ENCODE measurements at places on chromosomes 1 and 21.
A peak's percentile ranks its signal among the peaks of the same experiment; 100 is the strongest.

- no peak for DNase-seq
Observed at GRCh38 chr1:206653715-206654459, 18.6 kb downstream of the DYRK3 start.

DNA sequence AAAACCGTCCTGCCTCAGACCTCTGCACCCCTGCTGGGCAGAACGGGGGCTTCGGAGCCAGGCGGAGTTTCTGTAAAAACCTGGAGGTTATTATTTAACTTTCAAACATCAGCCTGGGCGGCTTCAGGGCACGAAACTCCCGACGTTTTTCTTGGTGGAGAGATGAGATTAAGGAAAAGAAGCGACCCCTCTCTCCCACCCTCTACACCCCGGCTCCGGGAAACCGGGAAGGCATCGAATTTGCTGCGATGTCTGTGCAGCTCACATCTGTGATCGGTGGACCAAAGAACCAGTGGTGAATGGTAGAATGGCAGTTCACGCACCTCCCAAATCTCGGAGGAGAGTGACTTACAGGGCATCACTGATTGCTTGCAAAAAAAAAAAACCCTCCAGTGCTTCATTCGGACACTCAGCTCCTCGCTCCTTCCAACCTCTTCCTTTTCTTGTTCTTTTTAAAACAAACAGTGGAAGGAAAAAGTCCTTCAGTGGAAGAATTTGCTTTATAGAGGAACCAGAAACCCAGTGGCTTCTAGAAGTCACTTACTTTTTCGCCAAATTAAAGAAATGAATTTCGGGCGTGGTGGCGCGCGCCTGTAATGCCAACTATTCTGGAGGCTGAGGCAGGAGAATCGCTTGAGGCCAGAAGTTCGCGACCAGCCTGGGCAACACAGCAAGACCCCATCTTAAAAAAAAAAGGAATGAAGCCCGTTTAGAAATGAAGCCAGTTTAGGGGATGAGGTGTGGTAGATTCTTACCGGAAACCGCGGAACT lies 884 bp downstream of the PHACTR4 start:
- peak; percentile 24 for DNase-seq

DNA sequence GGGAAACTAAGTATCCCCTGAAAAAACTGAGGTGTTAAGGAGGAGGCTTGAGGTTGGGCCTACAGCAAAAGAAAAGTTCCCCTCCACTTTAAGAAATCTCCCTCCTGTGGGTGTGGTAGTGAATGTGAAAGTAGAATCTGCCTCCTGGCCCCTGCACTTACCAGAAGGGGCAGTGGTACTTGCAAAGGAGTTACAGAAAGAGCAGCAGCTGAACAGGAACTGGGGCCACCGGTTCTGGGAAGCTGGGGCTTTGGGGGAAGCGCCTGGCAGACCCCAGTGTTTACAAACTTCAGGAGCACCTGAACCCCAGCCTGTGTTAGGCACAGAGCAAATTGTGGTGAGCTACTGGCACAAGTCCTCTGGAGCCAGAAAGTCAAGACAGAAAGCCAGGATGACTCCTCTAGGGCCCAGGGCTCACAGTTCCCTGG lies 250.2 kb upstream of the FGGY start:
- DNase-seq: peak; percentile 28

DNA sequence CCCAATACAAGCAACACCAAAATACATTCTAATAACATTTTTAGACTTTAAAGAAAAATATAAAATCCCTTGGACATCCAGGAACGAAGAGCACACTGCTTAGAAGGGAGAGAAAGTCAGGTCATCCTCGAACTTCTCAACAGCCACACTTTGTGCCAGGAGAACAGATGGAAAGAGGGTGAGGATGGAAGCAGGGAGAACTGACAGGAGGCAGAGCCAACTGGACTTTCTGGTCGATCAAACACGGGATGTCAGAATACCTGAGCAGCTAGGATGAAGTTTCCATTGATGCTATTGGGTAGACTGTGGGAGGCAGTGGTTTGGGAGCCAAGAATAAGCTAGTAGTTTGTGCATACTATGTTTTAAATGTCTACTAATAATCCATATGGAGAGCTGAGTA lies 111.4 kb downstream of the TOMM20 start:
- no peak for DNase-seq

DNA sequence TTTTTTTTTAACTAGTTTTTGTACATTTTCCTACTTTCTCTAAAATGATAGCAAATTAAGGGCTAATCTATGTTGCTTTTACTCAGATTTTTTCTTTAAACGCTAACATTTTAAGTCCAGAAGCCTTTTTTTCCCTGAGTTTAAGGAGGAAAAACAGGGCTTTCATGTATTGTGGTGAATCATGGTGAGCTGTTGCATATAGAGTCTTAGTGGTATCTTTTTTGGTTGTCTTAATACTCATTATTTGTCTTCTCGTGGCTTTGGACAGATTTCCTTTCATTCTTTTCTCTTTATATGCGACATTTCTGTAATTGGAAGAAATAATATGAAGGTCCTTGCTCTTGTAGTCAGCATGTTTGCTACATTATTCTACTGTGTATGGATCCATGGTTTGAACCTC lies 1015.6 kb downstream of the PLA2G4A start:
- DNase-seq: no peak

- no peak for DNase-seq
Observed at GRCh38 chr1:52579415-52579814, 22.8 kb upstream of the GPX7 start.

GRCh38 chr21:32392299-32392879 lies 423 bp downstream of the URB1 start:
- DNase-seq: peak; percentile 9

DNA sequence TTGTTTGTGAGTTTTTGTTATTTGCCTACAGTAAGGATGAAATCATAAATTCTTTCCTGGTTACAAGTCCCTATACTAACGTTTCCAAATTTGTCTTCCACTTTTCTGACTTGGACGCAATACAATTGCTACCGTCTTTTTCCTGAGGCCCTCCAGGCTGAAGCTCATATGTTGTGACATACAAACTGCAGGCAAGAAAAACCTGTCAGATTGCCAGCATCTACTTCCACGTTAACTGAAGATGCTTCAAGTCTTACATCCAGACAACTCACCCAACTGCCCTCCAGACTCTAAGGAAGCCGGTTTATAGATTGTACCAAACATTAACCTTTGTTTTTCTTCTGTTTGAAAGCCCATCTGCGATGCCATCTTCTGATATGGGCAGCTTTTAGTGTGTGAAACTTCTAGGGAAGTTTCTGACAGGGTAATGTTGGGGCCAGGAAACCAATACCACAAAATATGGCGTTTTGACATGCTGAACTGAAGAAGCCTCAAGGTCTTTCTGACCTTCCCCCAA lies 21.4 kb upstream of the RNF11 start:
- no peak for DNase-seq

GRCh38 chr1:46413596-46413985 lies 19.5 kb downstream of the FAAH start:
- peak; percentile 24 for DNase-seq

GRCh38 chr1:227068883-227069282 lies 128.8 kb downstream of the COQ8A start:
- no peak for DNase-seq

- DNase-seq: no peak
Observed at GRCh38 chr1:245698116-245698515, 543.3 kb downstream of the KIF26B start.

GRCh38 chr1:222784371-222784770 lies 30.5 kb upstream of the DISP1 start:
- DNase-seq: no peak

DNA sequence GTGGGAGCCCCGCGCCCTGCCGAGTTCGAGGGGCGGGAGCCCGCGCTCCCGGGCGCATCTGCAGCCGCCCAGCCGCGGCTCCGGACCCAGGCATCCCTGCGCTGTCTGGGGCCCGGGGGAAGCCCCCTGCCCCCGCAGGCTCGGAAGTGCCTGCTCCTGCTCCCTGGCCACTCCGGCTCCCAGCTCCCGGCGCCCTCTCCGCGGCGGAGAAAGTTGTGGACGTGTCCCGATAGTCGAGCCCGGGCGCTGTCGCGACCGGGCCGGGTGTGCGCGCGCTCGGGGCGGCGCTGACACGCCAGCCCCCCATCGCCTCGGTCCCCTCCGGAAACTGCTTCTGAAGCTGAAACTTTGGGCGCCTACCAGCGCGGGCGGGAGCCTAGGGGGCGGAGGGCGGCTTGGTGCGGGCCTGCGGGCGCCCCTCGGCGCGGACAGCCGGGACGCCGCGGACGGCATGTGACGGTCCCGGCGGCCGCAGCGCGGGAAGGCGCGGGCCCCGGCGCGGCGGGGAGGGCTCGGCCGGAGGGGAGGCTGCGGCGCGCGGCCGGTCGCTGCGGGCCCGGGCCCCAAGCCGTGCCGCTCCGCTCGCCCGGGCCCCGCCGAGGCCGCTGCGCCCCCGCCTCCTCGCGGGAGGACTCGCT lies 515 bp downstream of the MAN1C1 start:
- no peak for DNase-seq

- no peak for DNase-seq
Observed at GRCh38 chr1:86856196-86856595, 57.7 kb downstream of the SELENOF start.

- no peak for DNase-seq
Observed at GRCh38 chr1:53370369-53370961, 42.6 kb upstream of the LRP8 start.

DNA sequence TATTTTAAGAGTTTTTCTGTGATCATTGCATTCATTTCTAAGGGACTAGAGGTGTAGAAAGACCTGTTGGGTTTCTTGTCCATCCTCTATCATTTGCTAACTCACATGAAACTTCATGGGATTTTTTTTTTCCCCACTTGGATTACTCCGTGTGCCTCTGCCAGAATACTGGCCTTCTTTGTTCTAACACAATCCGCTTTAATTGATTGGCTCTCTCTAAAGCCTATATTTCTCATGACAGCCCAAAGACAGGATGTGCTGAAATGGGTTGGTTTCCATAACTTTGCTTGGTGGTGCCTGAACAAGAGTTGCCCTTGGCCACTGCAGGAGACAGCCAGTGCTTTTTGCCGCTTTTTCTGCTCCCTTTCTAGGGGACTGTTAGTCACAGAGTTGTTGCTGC lies 12.2 kb downstream of the CACHD1 start:
- no peak for DNase-seq

- DNase-seq: peak; percentile 32
Observed at GRCh38 chr1:46489638-46490405, at the start of gene DMBX1. TSS of gene DMBX1 (plus strand) at chr1:46489836. CDS start at chr1:46507011, 17,175 bp downstream.

GRCh38 chr1:89941110-89941766 lies 53.7 kb upstream of the ZNF326 start:
- DNase-seq: no peak

DNA sequence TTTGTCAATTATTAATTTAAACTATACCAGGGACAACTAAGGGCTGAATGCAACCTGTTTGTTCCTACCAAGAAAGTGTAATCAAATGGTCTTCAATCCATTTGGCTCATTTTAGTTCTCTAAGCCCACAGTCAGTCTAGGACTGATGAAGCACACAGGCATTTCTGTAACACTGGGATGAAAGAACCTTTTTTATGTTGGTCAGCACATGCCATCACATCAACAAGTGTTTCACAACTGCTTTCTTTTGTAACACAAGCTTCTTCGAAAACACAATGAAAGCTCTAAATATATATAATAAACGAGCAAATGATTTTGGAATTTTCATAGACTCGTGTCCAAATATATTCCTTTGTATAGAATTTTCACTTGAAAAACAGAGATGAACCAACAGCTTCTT lies 28.8 kb downstream of the HEATR1 start:
- DNase-seq: no peak

- DNase-seq: peak; percentile 52
Observed at GRCh38 chr1:32334864-32335534, 1.0 kb downstream of the MARCKSL1 start.

- DNase-seq: peak; percentile 53
Observed at GRCh38 chr1:244319283-244320132, 132.2 kb downstream of the ADSS2 start.

GRCh38 chr1:10856176-10856683 lies 59.8 kb upstream of the CASZ1 start:
- no peak for DNase-seq

GRCh38 chr1:230425252-230426091 lies 660 bp downstream of the PGBD5 start:
- DNase-seq: no peak

- DNase-seq: no peak
Observed at GRCh38 chr1:76725864-76726619, 141.2 kb upstream of the ST6GALNAC5 start.

- no peak for DNase-seq
Observed at GRCh38 chr1:51948491-51948915, 42.0 kb downstream of the RAB3B start.

GRCh38 chr1:19858893-19859292 lies 23.3 kb upstream of the OTUD3 start:
- no peak for DNase-seq

GRCh38 chr1:217332431-217333065 lies 298.3 kb downstream of the GPATCH2 start:
- DNase-seq: no peak

- no peak for DNase-seq
Observed at GRCh38 chr21:31395791-31396190, 51.7 kb upstream of the TIAM1 start.

Data from stimulated activated CD4-positive, alpha-beta T cell treated with anti-CD3 and anti-CD28 coated beads, Interleukin-4, amount 100 ng/mL, for 24 hours (primary cell).